ENCODE measurements at places on chromosomes 16 and 17.

GRCh38 chr17:31388770-31389656, 2.5 kb upstream of the RAB11FIP4 start:
- peak; percentile 40 for DNase-seq

GRCh38 chr16:73553941-73554660, 506.2 kb upstream of the ZFHX3 start:
- no peak for DNase-seq

- DNase-seq = no peak
Observed at GRCh38 chr17:70171159-70171558, 1.8 kb downstream of the KCNJ2 start.

- DNase-seq = no peak
Observed at GRCh38 chr17:83009414-83010205, 69.8 kb upstream of the METRNL start.

GRCh38 chr16:84803146-84803545, 16.6 kb upstream of the CRISPLD2 start:
- DNase-seq = no peak

- no peak for DNase-seq
Observed at GRCh38 chr17:41520821-41521521, 2.3 kb upstream of the KRT15 start.

DNA sequence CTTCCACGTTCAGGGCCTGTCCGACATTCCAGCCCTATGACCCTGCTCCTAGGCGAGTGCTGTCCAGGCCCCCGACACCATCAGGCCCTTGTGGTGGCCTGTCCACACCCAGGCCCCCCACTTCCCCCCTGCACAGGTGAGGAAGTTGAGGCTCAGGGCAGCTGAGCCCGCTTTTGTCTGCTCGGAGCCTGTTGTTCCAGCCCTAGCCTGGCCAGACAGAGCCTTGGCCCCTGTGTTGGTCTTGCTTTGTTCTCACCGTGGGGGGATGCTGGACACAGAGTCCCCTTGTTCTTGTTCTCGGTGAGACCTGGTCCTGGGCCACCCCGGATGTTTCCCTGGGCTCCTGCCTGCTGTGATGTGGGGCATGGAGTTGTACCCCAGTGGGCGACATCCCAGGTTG, 52.1 kb upstream of the ZNF750 start:
- DNase-seq = no peak

- DNase-seq = no peak
Observed at GRCh38 chr16:78900044-78900811, 700.3 kb downstream of the MAF start.

- DNase-seq = no peak
Observed at GRCh38 chr17:40415390-40415789, 2.3 kb downstream of the TOP2A start.

GRCh38 chr16:27706156-27706865, 156.4 kb downstream of the KATNIP start:
- no peak for DNase-seq

GRCh38 chr17:42591411-42591810, 13.9 kb upstream of the PSMC3IP start:
- DNase-seq = no peak

Data from activated CD4-positive, alpha-beta T cell treated with anti-CD3 and anti-CD28 coated beads, Interleukin-2, amount 50 U/mL, for 48 hours (primary cell).